Hematopoietic multipotent progenitor cell (in vitro differentiated cells): ENCODE measurements at places on chromosomes 4 and X.

DNA sequence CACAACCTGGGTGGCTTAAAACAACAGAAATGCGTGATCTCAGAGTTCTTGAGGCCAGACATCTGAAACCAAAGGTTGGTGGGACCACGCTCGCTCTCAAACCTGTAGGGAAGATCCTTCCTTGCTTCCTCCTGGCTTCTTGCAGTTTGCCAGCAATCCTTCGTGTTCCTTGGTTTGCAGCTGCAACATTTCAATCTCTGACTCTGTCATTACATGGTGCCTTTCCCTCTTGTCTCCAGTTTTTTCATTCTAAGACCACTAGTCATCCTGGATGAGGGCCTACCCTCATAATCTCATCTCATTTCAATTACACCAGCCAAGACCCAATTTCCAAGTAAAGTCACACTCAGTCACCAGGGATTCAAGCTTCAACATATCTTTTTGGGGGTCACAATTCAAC lies 388.0 kb downstream of the GPM6A start:
- DNase-seq = no peak

GRCh38 chr4:73533515-73534422 lies 52.2 kb downstream of the AFM start:
- peak; percentile 2 for DNase-seq

DNA sequence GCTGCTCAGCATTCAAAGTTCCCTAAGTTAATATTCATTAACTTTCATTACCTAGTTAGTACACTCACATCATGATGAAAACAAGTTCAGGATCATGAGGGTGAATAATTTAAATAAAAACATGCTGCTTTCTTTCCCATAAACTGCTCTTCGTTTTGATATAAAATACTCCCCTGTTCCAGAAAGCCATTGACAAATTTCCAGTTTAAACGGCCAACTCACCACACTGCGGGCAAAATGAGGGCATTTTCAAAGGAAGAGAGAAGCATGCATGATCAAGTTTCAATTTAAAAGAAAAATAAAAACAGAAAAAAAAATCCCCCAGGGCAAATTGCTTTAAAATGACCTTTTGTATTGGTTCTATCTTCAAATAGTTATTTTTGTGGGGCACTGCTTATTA lies 69.6 kb downstream of the EPHA5 start:
- no peak for DNase-seq

DNA sequence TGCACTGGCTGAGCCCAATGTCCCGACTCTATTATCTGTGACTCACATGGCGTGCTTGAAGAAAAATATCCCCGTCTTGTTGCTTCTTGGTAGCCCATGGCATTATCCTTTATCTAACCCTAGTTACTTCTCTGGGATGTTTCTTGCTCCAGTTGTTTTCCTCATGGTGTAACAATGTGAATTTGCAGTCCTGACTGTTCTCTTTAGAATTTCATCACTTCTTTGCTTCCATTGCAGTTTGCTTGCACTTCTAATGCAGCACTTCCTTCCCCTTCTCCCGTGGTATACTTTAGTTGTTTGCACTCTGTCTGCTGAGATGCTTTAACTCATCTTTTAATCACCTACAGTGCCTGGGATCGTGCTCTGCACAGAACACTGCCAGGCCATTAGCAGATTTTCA lies 126.9 kb downstream of the MAML3 start:
- DNase-seq = no peak

DNA sequence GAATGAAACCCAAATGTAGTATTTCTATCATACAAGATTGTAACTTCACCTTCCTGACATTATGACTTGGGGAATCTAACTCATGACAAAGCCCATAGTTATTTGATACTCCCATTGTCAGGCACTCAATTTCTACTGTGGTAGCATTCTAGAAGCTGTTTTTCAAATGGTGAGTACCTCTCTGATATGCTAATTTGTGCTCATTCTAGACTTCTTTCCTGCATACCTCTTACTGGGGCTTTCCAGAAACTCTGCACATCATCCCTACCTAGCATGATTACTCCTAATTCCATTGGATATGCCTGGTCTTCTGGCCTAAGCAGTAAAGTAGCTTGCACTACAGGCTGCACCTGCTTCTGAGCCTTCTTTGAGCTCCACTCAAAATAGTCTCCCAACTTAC lies 50.4 kb upstream of the TMEM184C start:
- DNase-seq = no peak
